ENCODE measurements at places on chromosomes 1 and 21.

DNA sequence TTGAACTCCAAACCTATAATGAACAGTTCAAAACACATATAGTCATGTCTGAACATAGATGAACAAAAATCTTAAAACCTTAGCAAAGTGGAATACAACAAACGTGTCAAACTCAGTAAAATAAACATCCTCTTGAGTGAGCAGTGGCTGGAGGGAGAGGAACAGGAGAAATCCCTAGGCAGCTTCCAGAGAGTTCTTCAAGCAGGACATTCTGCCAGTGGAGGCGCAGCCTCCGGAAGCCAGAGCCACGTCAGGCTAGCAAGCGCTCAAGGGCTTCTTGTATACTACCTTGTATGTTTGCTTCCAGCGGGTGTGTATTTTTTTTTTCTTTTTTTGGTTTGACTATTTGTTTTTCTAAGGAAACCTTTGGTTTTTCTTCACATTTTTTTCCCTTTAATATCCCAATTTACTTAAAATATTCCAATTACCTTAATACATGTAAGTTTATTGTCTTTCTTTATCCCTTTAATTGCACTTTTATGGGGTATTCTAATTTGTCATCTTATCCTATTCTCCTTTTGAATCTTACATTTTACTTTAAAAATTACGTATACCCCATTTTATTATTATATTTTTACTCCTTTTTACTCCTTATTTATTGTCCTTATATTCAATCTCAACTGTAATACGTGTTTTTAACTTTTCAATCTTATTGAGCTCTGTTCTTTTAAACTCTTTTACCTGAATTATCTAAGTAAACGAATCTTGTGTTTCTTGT lies 42.0 kb downstream of the COLGALT2 start:
- DNase-seq = no peak

DNA sequence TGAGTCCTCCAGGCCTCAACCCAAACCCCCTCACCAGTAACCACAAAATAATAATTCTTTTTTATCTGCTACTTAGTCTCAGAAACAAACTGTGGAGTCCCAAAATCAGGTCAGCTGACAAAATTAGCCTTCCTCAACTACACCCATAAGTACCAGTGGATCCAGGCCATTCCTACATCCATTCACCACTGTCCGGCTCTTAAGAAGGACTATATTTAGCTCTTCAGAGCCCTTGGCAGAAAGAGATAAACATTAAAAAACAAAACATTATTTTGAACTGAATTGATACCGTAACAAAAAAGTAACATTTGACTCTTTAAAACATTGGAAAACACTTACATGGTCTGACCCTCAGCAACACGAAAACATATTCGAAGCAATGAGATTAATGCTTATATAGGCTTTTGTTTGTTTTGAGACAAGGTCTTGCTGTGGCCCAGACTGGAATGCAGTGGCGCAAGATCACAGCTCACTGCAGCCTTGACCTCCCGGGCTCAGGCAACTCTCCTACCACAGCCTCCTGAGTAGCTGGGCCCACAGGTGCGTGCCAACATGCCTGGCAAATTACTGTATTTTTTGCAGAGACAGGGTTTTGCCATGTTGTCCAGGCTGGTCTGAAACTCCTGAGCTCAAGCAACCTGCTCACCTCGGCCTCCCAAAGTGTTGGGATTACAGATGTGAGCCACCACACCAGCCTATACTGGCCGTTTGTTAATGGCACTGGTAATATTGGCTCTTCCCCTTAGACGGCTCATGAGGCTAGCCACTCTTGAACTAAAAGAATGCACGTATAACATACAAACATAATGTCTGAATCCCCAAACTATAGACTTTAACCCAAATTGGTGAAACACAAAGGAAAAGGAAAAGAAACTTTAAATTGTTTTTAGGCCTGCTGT lies 330.7 kb downstream of the SMYD3 start:
- no peak for DNase-seq

DNA sequence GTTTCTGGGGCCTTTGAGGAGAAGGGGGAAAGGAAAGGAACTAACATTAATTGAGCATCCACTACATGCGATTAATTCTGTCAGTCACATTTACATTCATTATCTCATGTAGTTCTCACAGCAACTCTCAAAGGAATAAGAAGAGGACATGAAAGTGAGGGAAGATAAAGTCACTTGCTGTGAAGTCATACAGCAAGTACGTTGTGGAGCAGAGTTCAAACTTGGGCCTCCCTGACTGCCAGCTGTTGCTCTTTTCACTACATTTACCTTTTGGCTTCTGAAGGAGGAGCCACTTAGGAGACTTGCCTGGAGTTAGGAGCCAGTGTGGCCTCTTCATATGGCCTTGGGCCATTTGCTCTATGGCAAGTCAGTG lies 6.2 kb downstream of the ZNF691 start:
- DNase-seq = no peak

- no peak for DNase-seq
These were observed 26.1 kb upstream of the DISC1 start for GRCh38 chr1:231600458-231600976.

GRCh38 chr21:20661745-20662422 lies 336.3 kb upstream of the NCAM2 start:
- DNase-seq = no peak

- DNase-seq = no peak
These were observed 8.5 kb upstream of the NBL1 start for GRCh38 chr1:19635646-19636045.

DNA sequence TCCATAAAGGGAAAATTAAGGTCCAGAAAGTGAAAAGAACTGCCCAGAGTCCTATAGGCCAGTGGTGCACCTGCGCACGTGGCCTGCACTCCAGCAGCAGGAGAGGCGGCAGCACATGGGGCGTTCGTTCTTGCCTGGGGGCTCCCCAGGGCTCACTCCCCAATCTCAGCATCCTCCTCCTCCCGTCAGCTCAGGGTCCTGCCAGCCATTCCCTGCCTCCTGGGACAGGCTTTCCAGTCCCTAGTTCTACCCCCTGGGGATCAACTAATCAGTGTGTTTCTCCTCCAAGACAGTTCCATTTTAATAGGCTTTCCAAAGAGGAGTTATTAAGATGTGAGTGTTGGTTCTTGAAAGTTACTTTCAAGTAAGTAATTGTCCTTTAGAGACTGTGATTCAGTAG lies 1.2 kb upstream of the A3GALT2 start:
- no peak for DNase-seq

GRCh38 chr1:247332623-247333361 lies 1.1 kb upstream of the ZNF496 start:
- no peak for DNase-seq

DNA sequence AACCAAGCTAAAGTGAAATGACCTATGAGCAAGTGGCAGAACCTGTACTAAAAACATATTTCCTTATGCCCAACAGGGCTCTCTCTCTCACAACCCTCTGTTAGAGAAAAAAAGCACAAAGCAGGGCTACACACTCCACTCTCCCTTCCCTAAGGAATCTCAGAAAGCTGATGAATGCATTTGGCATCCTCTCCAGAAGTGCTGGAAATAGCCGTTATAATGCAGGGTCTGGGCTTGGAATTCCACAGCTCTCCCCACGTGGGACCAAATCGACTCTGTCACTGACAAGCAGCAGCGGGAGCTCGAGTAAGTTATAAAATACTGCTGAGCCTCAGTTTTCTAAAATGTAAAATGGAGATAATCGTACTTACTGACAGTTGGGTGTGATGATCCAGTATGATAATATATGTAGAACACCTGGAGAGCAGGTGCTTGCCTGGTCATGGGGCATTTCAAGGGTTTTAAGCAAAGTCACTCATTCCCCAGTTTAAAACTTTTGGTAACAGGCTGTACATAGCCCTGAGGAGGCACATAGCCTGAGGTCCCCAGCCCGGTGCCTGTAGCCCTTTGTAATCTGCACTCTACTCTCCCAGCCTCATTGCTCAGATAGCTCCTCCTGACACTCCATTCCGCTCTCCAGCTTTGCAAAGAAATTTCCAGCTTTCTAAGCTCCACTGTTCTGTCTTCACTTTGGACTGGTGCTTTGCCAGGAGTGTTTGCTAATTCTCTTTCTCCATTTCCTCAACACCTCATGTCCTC lies 175.6 kb upstream of the DAB1 start:
- no peak for DNase-seq

- DNase-seq = no peak
These were observed 103.5 kb upstream of the SERTAD4 start for GRCh38 chr1:210129092-210129491.

GRCh38 chr1:66685265-66685664 lies 67.0 kb upstream of the DYNLT5 start:
- DNase-seq = no peak

- no peak for DNase-seq
These were observed 151.6 kb downstream of the KCTD3 start for GRCh38 chr1:215718575-215719287.

GRCh38 chr1:162385280-162385623 lies 3.7 kb downstream of the C1orf226 start:
- no peak for DNase-seq

DNA sequence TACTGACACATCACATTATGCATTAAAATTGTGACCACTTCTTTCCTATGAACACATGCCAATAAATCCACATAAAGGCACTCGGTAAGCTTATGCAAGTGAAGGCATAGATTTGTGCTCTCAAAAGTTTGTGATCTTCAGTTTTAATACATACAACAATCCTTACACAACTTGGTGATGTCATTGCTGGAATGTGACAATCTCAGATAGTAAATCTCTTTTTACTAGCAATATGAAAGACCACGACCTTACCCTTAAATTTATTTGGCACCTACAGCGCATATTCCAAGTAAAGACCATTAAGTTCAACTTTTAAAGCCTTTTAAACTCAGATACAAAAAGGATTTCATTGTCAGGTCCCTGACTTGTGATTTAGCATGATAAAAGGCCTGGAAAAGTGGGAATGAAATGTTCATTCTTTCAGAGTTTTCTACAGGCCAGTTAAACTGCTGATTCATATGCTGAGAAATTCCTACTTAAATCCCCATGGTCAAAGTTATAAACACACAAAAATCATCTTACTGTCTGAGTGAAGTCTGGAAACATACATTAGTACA lies 157.4 kb downstream of the SIPA1L2 start:
- no peak for DNase-seq

- no peak for DNase-seq
These were observed 241.9 kb downstream of the DSCAM start for GRCh38 chr21:40605094-40605493.

GRCh38 chr1:90717665-90718410 lies 736 bp upstream of the BARHL2 start:
- no peak for DNase-seq

- no peak for DNase-seq
These were observed 186.8 kb downstream of the LMX1A start for GRCh38 chr1:165169729-165170128.

GRCh38 chr1:47182676-47183235 lies 7.1 kb downstream of the PDZK1IP1 start:
- DNase-seq = no peak

DNA sequence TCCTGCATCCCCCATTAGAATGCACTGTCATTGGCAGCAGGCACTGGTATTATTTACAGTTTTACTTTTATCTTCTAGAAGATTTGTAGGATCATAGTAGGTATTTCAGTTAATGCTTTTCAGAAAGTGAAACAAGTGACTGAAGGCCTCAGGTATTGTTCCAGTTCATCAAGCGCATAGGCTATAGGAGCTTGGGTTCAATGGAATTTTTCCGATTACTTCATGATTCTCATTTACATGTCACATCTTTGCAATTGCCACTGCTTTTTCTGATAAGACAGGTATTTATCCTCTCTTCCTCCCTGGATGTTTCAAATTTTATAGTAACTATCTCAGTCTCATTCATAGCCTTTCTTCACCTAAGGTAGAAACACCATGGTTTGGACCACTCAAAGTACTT lies 161.3 kb downstream of the NTPCR start:
- no peak for DNase-seq

GRCh38 chr1:10519016-10519417 lies 44.3 kb downstream of the PEX14 start:
- DNase-seq = no peak

DNA sequence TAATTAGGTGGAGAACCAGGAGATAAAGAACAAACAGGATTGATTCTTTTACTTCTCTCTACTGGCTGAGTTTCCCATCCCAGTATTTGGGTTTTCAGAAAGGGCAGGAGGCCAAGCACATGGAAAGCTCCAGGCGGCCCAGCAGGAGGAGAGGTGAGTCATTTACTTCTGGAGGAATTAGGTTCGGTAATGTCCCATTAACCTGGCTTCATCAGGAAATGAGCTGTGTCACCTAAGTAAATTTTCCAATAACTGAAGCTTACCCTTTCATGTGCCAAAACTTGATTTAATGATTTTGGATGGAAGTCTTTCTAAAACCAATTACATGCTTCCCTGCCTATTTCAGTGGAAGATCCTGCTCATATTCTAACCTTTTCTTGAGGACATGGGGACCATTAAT lies 257.6 kb upstream of the USP24 start:
- DNase-seq = no peak

DNA sequence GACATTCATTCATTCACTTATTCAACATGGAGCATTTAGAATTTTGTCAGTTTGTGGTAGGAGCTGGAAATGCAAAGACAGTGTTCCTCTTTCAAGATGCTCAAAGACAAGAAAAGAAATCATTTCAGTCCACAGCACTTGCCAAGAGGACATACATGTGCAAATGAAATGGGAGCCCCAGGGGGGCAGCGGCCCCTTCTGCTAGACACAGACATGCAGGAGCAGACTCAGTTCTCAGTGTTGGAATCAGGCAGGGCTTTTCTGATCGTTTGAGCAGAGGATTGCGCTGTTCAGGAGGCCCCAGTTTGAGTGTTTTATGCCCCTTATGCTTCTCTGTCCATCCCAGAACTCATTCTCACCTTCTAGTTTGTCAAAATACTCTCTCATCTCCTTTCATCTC lies 35.6 kb upstream of the VASH2 start:
- DNase-seq = no peak

DNA sequence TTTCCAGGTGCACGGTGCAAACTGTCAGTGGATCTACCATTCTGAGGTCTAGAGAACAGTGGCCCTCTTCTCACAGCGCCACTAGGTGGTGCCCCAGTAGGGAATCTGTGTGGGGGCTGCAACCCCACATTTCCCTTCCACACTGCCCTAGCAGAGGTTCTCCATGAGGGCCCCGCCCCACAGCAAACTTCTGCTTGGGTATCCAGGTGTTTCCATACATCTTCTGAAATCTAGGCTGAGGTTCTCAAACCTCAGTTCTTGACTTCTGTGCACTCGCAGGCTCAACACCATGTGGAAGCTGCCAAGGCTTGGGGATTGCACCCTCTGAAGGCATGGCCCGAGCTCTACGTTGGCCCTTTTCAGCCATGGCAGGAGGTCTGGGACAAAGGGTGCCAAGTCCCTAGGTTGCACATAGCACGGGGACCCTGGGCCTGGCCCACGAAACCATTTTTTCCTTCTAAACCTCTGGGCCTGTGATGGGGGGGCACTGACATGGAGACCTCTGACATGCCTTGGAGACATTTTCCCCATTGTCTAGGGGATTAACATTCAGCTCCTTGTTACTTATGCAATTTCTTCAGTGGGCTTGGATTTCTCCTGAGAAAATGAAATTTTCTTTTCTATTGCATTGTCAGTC lies 10.0 kb downstream of the HS2ST1 start:
- DNase-seq = no peak

- no peak for DNase-seq
These were observed 86.8 kb downstream of the GDAP2 start for GRCh38 chr1:117842408-117843170.

- no peak for DNase-seq
These were observed 79.4 kb downstream of the CAPZB start for GRCh38 chr1:19405761-19406487.

- no peak for DNase-seq
These were observed 364.9 kb downstream of the MATN1 start for GRCh38 chr1:30358500-30358899.

- no peak for DNase-seq
These were observed 3.1 kb upstream of the TXNIP start for GRCh38 chr1:145999321-146000024.

All from stimulated activated CD4-positive, alpha-beta T cell treated with anti-CD3 and anti-CD28 coated beads, Interleukin-12 subunit alpha, Interleukin-12 subunit beta, amount 100 ng/mL, for 24 hours (primary cell).